ENCODE measurements at places on chromosomes 12 and 14.

GRCh38 chr14:31942166-31942841 lies 134.8 kb upstream of the ARHGAP5 start:
- DNase-seq = no peak

GRCh38 chr12:131100031-131100674 lies 146.4 kb downstream of the ADGRD1 start:
- no peak for DNase-seq

DNA sequence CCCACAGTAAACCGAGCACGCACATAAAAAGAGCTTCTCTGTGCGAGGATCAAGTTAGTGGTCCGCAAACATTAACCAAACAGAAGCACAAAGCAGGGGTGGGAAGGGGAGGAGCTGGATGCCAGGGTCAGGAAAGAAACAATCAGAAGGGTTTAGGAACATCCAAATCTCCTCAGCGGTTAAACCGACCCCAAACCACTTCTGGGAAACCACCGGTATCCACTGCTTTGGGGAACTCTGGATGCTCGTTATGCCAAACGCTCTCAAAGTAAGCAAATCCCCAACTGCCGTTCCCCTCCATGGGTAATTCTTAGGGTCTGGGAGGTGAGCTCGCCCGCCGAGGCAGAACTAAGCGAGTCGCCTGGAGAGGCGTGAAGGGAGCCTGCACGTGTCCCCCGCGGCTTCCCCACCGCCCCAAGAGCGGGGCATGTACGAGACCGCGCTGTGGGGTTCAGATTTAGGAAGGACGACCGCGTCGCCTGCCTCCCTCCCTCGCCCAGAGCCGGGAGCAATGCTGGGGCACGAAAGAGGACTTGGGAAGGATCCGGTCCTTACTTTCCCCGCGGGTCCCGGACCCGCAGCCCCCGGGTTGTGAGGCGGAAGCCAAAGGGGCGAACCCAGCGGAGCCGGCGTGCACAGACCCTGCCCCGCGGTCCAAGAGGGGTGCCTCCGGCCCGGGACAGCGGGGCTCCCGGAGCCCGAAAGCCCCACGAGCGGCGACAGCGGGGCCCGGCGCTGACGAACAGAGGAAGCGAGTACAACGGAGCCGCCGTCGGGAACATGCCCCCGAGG lies 711 bp downstream of the SBNO1 start:
- DNase-seq = peak; percentile 3

DNA sequence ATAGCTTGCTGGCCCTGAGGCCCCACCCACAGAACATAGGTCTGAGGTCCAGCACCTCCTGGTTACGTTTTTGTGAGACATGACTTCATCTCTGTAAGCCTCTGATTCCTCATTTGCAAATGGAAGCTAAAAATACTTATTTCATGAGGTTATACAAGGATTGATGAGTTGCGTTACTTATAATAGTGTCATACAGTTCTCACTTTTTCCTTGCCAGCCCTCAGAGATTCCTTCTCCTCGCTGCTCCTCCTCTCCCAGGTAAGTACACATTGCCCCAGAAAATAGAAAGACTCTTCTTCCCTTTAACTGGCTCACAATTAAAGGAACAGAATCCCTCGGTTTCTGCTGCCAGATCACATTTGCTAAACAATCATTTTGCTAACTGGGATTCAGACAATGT lies 739.2 kb downstream of the VRK1 start:
- no peak for DNase-seq

DNA sequence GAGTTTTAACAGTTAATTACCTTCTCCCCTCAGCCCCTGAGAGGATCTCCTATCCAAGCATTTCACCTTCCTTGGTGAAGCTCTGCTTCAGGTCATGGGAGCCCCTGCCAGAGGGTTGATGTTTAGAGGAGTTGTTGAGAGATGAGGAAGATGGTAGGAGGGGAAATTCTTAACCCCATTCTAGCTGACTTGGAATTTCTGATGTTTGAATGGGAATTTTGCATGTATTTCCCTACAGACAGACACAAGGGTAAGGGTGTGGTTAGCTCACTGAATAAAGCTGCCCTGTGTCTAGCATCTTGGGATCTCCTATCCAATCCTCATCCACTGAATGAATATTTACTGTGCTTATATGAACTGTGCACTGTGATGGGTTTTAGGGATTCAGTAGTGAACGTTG lies 7.1 kb upstream of the BHLHE41 start:
- DNase-seq = no peak

DNA sequence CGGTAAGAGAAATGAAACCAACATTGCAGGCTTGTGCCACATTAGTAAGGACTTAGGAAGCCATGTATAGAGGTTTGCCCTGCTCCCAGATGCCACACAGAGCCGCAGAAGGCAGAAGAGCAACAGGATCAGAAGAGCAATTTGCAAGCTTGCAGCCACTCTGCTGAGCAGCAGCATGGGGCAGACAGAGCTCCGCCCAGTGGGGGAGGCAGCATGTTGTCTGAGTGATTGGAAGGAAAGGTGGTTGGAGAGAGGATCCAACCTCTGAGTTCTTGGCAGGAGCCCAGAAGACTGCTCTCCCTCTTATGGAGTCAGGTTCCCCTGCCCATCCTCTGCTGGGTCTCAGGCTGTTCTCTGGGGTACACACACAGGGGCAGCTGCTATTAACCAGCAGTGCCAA lies 2.3 kb upstream of the KRT6A start:
- DNase-seq = no peak

GRCh38 chr12:15756822-15757221 lies 32.4 kb downstream of the EPS8 start:
- no peak for DNase-seq

DNA sequence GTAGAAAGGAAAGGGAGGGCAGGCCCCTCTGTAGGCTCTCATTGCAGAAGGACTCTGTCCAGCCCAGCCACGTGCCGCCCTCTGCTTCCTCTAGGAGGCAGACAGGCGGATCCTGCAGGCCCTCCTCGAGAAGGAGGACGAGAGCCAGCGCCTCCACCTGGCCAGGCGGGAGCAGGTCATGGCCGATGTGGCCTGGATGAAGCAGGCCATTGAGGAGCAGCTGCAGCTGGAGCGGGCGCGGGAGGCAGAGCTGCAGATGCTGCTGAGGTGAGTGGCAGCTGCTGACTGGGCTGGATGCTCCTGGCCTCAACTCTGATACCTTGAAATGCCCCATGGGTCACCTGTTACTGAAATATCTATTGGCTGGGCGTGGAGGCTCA lies 10.9 kb downstream of the TCHP start:
- DNase-seq = no peak

- DNase-seq = no peak
Measured at GRCh38 chr14:39956372-39956771, 524.1 kb upstream of the FBXO33 start.

All from stimulated activated CD4-positive, alpha-beta T cell treated with anti-CD3 and anti-CD28 coated beads, TNF-alpha, amount 100 ng/mL, for 1 hour (primary cell).